ENCODE measurements at places on chromosomes 2 and 18.

DNA sequence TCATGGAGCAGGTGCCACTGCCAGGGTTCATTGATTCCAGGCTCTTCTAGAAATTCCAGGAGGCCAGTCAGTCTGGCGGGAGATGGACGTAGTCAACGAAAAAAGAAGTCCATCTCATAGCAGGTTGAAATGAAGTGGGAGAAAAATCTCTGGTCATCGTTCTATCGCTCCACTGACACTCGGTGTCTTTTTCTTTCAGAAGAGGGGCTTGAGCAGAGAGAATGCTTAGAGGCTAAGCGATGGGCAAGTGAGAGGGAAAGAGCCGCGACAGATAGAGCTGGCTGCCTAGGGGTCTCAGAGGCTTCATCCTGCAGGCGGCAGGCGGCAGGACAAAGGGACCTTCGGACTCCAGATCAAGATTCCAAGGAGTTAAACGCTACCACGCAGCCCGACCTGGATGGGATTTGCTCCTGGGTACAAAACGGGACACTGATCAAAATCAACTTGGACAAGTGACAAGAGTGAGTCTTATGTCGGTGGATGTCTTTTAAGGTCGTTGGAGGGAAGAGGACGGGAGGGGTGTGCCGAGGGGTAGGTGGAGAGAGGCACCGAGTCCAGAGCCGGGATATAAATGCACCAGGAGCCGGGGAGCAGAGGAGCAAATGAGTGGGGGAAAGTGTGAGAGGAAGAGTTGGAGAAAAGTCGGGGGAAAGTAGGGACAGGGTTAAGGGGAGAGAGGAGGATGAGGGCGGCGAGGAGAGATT lies 677 bp upstream of the TMEM178A start:
- no peak for DNase-seq

- no peak for DNase-seq
These were observed 22.0 kb upstream of the IL1R2 start for GRCh38 chr2:101969723-101970122.

- no peak for DNase-seq
These were observed 45.8 kb downstream of the ROCK2 start for GRCh38 chr2:11298592-11298991.

DNA sequence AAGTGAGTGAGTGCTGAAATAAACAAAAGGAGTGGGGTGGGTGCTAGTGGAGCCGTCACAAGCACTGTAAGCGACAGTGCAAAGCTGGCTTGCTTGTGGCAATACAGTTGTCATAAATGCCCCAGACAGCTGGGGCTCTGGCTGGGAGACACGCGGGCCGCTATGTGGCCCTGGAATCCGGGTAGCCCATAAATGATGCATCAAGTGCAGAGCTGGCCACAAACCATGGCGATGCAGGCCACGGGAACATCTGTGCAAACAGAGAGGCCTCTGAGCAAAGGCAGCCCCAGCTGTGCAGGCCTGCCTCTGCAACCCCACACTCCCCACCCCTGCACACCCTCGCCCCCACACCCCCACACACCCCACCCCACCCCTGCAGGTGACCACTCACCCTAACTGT lies 349.2 kb upstream of the ID2 start:
- no peak for DNase-seq

GRCh38 chr18:42758852-42759251 lies 356.6 kb downstream of the RIT2 start:
- no peak for DNase-seq

DNA sequence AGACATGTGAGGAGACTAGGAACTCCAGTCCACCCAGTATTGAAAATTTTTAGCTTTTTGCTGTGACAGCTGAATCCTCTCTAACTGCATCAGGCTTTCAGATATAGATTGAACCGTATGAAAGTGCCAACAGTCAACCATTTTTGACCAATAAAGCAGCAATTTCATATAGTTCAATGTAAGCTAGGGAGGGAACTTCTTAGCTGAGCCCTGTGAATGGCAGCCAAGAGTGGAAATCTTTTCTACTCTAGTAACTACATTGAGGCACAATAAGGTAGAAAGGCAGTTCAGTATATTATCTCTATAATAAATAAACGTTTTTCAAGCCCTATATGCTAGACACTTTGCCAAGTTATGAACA lies 96.3 kb upstream of the TANK start:
- DNase-seq, result no peak

GRCh38 chr2:211900000-211900399 lies 638.6 kb downstream of the ERBB4 start:
- DNase-seq, result peak; percentile 56

DNA sequence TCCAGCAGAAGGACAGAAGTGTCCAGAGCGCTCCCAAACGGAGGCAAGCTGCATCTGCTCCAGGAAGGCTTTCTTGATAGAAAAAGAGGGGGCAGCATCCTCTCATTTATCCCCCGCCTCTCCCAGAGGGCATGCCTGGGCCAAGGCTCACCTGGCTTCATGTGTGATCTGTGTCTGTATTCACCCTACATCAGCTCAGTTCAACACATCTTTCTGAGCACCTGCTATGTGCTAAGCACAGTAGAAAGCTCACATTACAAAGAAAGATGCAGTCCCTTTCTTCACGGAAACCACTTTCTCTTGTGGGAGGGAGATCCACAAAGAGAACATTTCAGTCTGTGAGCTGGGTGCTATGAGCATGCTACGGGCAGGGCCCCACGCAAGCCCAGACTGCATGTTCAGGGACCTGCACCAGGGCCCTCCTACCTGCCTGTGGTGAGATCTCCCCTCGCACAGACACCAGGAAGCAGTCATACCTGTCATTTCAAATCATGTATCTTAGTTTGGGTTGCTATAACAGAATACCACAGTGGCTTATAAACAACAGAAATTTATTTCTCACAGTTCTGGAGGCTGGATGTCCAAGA lies 90.7 kb downstream of the PDCL3 start:
- DNase-seq, result no peak

DNA sequence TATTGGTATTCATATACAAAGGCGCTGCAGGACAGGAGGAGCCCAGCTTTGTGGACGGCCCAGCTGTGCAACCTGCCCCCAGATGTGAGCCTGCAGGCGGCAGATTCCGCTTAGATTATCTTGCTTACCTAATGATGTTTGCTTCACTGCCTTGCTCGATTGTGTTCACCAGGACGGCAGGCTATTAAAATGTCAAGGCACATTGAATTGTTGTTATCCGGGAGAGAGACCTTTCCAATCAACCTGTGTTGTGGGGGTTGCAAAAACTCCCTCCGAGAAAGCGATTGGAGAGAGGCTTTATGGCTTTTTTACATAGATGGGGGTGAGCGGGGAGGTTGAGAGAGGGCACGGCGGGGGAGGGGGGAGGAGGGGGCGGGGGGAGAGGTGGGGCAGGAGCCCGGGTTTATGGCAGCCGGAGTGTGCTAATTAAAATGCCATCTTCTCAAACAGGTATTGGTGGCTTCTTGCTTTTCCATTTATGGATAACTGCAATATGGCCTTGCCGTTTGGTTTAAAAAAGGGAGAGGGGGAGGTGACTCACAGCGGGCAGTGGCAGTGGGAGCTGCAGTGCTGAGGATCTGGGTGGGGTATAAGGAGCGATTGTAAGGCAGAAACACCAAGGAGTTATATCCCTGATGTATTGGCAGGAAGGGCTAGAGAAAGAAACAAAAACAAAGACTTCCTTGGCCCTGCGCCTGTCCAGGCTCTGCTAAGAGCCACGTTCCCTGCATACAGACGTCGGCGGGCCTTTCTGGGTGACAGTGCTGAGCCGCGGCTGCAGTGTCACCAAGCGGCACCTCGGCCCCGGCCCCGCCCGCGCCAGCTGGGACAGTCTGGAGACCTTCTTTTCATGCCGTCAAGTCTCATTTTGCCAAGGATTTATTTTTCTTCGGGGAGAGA lies 97.2 kb downstream of the INSIG2 start:
- DNase-seq, result peak; percentile 60

DNA sequence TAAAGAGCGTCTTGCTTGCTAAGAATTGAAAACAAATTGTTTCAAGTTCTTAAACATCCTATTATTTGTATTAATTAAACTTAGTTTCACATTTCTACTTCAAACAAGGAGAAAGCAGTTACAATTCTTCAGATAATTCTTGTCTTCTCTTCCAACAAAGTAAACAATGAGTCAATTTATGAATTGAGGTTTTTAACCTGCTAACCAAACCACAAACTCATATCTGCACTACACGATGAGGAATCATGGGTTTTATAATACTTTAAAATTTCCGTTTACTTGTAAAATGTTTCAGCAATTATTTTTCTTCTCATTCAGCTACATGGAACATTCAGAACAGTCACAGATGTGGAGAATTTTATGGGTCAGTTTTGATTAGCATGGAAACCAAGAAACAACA lies 114.2 kb downstream of the SPIRE1 start:
- DNase-seq, result no peak

DNA sequence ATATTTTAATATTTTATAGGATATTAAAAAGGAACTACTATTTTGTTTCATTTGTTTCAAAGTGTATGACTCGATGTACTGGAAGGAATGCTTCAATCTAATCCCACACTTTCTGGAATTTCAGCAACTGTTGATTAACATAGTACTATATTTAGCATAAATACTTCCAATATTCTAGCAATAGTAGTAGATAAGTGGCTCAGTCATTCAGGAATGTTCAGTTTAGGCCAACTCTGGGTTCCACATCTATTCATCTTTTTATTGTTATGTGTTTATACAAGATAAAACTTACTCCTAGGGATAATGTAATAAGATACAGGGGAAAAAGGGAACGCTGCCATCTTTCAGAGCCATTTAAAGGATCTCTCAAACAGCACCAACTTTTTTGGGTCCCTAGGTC lies 22.3 kb upstream of the ORC2 start:
- no peak for DNase-seq

GRCh38 chr2:120312860-120313694 lies 32.9 kb upstream of the INHBB start:
- DNase-seq, result peak; percentile 77

DNA sequence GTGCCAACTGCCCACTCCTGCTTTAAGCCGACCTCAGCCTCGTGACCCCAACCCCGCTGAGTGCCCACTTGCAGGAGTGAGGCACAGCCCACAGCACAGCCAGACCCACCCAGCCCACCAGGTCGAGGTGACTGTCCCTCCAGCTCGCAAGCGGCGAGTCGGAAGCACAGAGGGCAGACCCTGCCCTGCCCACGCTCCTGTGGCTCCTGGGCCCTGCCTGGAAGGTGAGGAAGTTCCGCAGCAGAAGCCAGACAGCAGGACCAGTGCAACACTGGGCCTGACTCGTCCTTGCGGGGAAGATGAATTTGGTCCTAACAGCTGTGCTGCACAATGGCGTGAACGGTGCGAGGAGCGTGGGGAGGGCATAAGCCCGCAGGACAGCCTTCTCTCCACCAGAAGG lies 9.9 kb downstream of the DTYMK start:
- no peak for DNase-seq

- no peak for DNase-seq
These were observed 10.1 kb downstream of the VIL1 start for GRCh38 chr2:218428846-218429558.

GRCh38 chr2:75559680-75560021 lies 1.1 kb downstream of the EVA1A start:
- DNase-seq, result no peak

DNA sequence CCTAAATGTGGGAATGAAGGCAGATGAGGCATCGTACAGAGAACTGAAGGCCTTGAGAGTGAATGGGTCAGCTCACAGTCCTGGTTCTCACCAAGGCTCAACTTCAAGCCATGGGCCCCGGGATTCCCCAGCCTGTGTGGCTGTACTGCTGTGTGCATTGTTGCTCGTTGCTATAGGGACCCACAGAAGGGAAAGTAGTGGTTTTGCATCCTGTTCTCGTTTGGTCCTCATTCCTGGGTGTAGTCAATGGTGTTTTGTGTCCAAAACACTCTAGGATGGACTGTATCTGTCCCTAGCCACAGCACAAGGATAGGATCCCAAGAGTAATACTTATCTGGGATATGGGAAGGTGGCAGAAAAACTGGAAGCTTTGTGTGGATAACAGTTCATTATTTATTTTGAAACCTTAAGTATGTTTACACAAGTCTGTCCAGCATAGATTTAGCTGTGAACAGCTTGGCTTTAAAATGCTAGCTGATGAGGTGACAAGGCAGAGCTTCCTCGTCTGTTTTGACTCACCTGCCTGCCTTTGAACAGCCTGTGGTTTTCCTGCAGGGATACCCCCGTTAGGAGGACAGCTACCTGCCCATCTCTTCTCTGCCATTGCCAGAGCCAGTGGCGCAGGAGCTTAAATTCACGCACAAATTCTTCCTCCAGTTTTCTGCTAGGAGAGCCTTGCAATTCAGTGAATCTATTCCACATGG lies 85.0 kb downstream of the WDSUB1 start:
- DNase-seq, result no peak

GRCh38 chr18:57920036-57920435 lies 116.9 kb upstream of the ATP8B1 start:
- DNase-seq, result no peak

DNA sequence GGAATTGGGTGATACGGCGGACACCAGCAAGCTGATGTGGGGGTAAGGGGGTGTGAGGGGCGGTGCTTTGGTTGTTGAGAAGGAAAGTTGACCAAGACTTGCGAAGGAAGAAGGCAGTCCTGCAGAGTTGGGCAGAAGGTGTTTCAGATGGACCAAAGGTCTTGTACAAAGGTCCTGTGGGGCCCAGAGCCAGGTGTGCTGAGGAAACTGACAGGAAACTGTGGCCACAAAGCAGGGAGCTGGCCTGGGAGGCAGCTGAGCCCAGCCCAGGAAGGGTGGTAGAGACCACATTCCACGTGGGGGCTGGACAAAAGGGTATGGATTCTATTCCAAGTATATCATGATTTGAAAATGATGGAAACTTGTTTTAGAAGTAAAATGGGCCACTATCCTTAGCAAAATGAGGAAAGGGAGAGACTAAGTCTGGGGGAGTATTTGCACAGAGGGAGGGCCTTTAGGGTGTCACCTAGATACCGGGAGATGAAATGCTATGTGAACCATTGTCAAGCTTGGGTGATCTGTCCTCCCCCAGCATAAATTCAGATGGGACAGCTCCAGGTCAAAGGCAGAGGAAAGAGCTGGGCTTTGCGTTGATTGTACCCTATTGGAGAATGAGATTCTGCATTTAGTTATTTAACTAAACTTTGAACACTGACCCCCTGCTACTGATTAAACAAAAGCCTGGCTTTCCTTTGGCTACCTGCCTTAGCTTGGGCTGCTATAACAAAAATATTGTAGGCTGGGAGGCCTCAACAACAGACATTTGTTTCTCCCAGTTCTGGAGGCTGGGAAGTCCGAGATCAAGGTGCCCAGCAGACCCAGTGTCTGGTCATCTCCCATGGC lies 4.3 kb upstream of the EDAR start:
- DNase-seq, result no peak

DNA sequence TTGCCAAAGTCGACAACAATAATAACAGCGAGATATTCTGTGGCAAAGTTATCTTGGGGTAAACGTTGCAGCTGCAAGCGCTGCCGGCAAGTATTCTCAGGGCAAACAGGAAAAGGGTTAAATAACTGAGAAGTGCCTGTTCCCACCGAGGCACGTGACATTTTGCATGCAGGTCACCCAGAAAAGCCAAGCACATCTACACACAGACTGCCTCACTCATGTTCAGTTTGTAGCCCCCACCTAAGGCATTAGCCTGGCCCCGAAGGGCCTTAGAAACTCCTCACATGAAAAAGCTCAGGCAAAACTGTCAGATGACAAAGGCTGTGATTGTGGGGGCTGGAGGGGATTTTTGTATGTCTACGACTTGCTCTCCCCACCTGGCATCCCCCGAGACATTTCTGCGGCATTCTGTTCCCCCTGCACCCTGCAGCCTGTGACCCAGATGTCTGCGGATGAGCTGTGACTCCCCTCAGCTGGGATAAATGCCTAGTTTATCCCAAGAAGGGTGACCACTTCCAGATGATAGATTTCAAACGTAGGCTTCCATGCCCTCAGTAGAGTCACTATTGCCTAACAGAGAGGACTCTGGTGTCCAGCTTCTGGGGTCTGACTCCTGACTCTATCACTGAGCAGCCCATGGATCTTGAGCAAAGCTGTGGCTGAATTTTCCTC lies 215.2 kb upstream of the SIX2 start:
- DNase-seq, result no peak
